D721Med (cell line): ENCODE measurements at places on chromosomes 2 and 18.

DNA sequence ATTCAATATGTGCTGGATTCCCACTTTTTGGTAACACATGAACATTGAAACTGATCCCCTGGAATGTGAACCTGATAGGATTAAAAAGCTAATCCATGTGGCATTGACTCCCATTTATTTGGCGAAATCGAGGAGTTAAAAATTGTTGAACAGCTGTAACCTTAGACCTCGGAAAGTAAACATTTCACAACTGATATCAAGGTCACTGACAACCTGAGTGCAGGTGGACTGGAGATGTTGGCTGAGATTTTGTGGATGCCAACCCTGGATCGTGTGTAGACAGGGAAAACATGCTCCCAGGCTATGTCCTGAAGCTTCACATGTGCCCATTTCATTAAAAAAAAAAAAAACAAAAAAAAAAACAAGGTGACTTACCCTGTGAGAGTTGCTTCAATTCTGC, 204.8 kb downstream of the SETBP1 start:
- DNase-seq: no peak

DNA sequence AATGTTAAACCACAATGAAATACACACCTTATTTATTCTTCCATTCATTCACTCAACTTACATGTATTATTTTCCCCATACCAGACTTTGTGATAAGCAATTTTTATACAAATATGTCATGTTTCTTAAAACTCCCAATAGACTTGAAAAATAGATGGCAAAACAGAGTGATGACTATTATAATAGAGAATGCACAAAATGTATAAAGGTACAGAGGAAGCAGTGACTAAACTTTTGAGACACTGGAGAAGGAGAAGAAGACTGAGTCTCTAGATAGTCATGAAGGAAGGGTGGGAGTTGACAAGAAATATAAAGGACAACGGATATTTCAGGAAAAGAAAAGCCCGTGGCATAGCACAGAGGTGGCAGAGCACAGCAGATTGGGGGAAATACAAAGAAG, 198.1 kb upstream of the SLC39A10 start:
- DNase-seq: no peak

- no peak for DNase-seq
Observed at GRCh38 chr2:4465671-4466070, 762.3 kb downstream of the DCDC2C start.

DNA sequence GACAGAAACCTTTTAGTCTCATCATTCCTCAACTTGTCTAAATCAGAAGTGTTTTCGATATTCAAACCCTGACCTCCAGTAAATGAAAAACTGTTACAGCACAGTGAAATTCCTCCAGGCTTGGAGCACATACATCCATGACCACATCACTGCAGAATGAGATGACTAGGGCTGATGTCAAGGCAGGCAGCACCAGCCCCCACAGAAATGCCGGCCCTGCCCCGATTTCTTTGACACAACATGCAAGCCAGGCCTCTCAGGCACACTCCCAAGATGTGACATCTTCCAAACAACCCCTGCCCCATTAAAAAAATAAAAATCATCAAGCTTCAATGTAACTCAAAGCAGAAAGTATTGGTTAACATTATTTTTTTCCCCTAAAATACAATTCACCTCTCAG, 103.3 kb downstream of the CTAGE1 start:
- no peak for DNase-seq

GRCh38 chr18:63430526-63430925, 8.2 kb upstream of the VPS4B start:
- no peak for DNase-seq

GRCh38 chr18:59874166-59874565, 25.6 kb upstream of the PMAIP1 start:
- no peak for DNase-seq

DNA sequence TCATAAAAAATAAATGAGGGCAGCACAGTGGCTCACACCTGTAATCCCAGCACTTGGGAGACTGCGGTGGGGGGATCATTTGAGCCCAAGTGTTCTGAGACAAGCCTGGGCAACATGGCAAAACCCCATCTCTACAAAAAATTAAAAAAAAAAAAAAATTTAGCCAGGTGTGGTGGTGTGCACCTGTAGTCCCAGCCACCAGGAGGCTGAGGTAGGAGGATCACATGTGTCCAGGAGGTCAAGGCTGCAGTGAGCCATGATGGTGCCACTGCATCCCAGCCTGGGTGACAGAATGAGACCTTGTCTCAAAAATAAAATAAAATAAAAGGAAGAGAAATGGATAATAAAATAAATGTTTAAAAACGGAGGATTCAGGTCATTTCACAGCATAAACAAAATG, 113.5 kb downstream of the ATAD2B start:
- DNase-seq: no peak
